ENCODE measurements at places on chromosomes 5 and 9. TPM values are rescaled to one million over a fixed set of nuclear protein-coding genes. Genes with fewer than 3 reads are reported as not detected.

The NEUROG1 gene
- total RNA-seq = not detected

- DNase-seq = peak; percentile 73
Observed at GRCh38 chr9:2231829-2232228, 216.7 kb downstream of the SMARCA2 start.

GRCh38 chr9:116501871-116502270 is 185.2 kb upstream of the TRIM32 start:
- peak; percentile 49 for DNase-seq

GRCh38 chr5:174745590-174746103 is 21.3 kb downstream of the MSX2 start:
- DNase-seq = no peak

The PCDHGB2 gene
- 1.4 TPM for total RNA-seq

The NPR3 gene
- 0.50 TPM for total RNA-seq

- DNase-seq = no peak
Observed at GRCh38 chr9:127588740-127589506, 23.2 kb upstream of the STXBP1 start.

- DNase-seq = no peak
Observed at GRCh38 chr5:117204926-117205869, 630.6 kb upstream of the SEMA6A start.

The SMIM33 gene
- total RNA-seq = not detected

- DNase-seq = no peak
Observed at GRCh38 chr5:112641515-112642110, 96.1 kb upstream of the APC start.

- no peak for DNase-seq
Observed at GRCh38 chr5:94082405-94082804, 341.0 kb upstream of the POU5F2 start.

The IL13 gene
- total RNA-seq = not detected

GRCh38 chr5:144060598-144060997 is 109.9 kb downstream of the YIPF5 start:
- peak; percentile 30 for DNase-seq

The DIMT1 gene
- 23.7 TPM for total RNA-seq

The FAM221B gene
- total RNA-seq = not detected

- DNase-seq = no peak
Observed at GRCh38 chr5:124536333-124536732, 210.1 kb downstream of the ZNF608 start.

- no peak for DNase-seq
Observed at GRCh38 chr5:149944666-149945065, at the start of gene PDE6A. PDE6A (minus strand) TSS chr5:149944793; CDS start chr5:149944673, 120 bp downstream.

The CCDC187 gene
- total RNA-seq = not detected

The IL5 gene
- not detected for total RNA-seq

The IER5L gene
- total RNA-seq = 55.0 TPM

DNA sequence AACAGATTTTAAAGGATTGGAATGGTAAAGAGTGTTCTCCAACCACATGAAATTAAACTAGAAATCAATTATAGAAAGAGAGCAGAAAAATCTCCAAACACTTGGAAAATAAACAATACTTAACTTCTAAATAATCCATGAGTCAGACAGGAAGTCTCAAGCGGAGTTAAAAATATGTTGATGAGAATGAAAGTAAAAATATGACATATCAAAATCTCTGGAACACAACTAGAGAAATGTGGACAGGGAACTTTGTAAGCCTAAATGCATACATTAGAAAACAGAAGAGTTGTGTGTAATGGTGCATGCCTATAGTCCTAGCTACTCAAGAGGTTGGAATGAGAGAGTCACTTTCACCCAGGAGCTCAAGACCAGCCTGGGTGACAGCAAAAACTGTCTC is 47.9 kb upstream of the ZNF618 start:
- no peak for DNase-seq

DNA sequence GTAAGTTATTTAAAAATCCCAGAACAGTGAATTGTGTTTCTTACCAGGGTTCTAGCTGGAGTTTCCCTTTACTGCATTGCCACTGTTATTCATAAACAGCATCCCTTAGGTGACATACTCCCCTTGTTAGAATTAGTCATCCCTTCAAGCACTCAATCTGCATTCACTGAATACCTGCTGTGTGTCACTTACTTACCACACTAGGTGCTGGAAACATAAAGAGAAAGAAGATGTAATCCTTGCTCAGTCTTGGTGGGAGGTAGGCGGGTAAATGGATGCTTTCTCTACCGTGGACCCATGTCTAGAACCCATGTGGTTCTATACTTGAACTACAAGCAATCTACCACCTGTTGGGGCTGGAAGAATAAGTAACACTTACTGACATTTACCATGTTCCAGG is 371.6 kb downstream of the KDM4C start:
- no peak for DNase-seq

- no peak for DNase-seq
Observed at GRCh38 chr9:92404042-92404836, at the start of gene OGN. OGN (minus strand) TSS chr9:92404578; CDS start chr9:92403407, 1,171 bp downstream.

DNA sequence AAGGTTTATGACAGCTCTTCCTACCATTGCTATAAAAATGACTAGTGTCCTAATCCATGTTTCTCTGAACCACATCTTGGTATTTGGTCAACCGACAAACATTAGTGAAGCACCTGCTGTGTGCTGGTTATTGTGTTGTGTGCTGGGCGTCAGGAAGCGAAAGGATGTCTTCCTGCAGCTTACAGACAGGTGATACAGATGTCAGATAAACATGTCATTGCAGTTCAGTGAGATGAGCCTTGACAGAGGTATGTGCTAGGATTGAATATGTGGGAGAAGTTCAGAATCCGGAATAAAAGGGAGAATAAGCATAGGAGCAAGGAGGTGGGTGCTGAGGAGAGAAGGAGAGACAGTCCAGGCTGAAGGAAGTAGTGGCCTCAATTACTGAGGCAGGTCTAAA is 20.3 kb upstream of the CTNNA1 start:
- DNase-seq = no peak

DNA sequence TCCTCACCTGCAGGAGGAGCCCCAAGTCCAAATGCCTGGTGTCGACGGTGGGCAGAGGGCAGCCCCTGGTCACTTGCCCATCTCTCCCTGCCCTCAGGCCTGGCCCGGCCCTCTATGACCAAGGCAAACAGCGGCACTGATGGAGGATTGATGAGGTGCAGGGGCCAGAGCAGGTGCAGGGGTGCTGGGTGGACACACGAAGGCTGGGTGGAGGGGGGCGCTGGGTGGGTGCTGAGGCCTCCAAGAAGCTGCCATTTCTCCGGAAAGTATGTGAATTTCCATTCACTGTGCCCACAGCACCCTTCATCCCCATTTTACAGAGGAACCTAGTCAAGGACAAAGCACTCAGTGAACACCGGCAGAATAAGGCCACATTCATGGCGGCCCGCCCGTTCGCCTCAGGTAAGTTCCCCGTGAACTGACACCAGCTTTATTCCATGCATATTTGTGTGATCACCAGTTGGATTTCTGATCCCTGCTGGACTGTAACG is 143.8 kb upstream of the PPP1R26 start:
- no peak for DNase-seq

The TTC39B gene
- total RNA-seq = 7.0 TPM

- DNase-seq = no peak
Observed at GRCh38 chr5:157544623-157544989, 31.0 kb downstream of the ADAM19 start.

DNA sequence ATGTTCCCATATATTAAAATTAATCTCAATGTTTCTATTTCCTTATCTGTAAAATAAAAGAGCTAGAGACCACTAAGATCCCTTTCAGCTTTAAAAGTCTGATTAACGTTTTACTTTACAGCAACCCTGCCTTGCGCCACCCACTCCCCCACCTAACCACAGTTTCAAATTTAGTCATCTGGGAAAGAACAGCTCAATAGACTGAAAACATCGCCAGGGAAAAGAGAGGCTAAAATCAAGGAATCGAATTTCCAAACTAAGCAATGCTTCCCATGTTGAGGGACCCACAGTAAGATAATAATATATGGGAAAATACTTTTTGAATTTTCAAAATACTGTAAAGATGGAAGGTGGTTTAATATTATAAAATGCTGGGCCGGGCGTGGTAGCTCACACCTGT is 6.6 kb downstream of the SAXO1 start:
- no peak for DNase-seq

Measured in astrocyte (in vitro differentiated cells and primary cell).